ENCODE measurements at places on chromosomes 11 and 22. TPM values are rescaled to one million over a fixed set of nuclear protein-coding genes. Genes with fewer than 3 reads are reported as not detected.

Gene MS4A4A
- 8.2 TPM for total RNA-seq

Gene DEUP1
- total RNA-seq = not detected

Gene MMP8
- total RNA-seq = 0.59 TPM

Gene PITPNM1
- total RNA-seq = 16.1 TPM

Gene AIFM3
- total RNA-seq = 0.25 TPM

Gene TIRAP
- 5.8 TPM for total RNA-seq

Gene OR10D3
- total RNA-seq = not detected

DNA sequence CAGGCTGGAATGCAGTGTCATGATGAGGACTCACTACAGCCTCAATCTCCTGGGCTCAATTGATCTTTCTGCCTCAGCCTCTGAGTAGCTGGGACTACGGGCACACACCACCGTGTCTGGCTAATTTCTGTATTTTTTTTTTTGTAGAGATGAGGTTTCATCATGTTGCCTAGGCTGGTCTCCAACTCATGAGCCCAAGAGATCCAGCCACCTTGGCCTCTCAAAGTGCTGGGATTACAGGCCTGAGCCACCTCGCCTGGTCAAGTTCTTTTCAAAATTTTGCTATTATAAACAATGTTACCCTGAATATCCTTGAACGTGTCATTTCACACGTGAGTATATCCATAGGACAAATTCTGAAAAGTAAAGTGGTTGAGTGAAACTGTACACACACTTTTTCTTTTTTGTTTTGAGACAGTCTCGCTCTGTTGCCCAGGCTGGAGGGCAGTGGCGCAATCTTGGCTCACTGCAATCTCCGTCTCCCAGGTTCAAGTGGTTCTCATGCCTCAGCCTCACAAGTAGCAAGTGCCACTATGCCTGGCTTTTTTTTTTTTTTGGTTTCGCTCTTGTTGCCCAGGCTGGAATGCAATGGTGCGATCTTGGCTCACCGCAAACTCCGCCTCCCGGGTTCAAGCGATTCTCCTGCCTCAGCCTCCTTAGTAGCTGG lies 21.6 kb upstream of the EP300 start:
- no peaks in the 10 kb centered on the region for H3K4me1 ChIP-seq
- no peak overlapping the region for H3K4me3 ChIP-seq
- H3K36me3 ChIP-seq = no peaks in the 10 kb centered on the region
- H3K27ac ChIP-seq = no peak overlapping the region

- no peak overlapping the region for H3K27ac ChIP-seq
- H3K36me3 ChIP-seq = no peaks in the 10 kb centered on the region
- DNase-seq = no peak
- H3K27me3 ChIP-seq = no peaks in the 10 kb centered on the region
These were observed 340.5 kb downstream of the TENM4 start for GRCh38 chr11:79100093-79100910.

GRCh38 chr11:1382429-1382828 lies 7.3 kb upstream of the BRSK2 start:
- peak; percentile 12 for DNase-seq
- no peaks in the 10 kb centered on the region for H3K4me1 ChIP-seq
- H3K27me3 ChIP-seq = peaks cover 12% of the 10 kb centered on the region
- no peaks in the 10 kb centered on the region for H3K36me3 ChIP-seq
- H3K4me3 ChIP-seq = no peak overlapping the region
- no peak overlapping the region for H3K27ac ChIP-seq

DNA sequence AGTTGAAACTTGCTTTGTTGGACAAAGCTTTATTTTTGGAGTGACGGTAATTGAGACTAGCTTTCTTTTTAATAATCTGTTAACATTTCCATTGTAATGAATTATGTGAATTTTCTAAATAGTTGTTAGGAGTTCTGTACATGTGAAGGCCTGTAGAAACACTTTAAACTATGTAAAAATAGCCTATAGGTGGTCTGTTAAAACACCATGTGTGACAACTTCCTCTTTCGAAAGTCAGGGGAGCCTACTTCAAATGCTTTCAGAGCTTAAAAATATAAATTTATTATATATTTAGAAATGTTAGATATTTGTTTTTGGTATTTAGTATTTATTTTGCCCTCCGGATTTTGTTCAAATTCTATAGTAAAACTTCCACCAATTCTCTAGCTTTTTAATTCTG lies 28.7 kb downstream of the DDIAS start:
- no peaks in the 10 kb centered on the region for H3K27me3 ChIP-seq
- no peak overlapping the region for H3K27ac ChIP-seq
- no peaks in the 10 kb centered on the region for H3K36me3 ChIP-seq
- H3K4me3 ChIP-seq = no peak overlapping the region
- no peak for DNase-seq

- no peak overlapping the region for H3K27ac ChIP-seq
- DNase-seq = no peak
- peaks cover 3% of the 10 kb centered on the region for H3K4me1 ChIP-seq
- no peaks in the 10 kb centered on the region for H3K36me3 ChIP-seq
These were observed 15.1 kb downstream of the PI4KA start for GRCh38 chr22:20843501-20843900.

DNA sequence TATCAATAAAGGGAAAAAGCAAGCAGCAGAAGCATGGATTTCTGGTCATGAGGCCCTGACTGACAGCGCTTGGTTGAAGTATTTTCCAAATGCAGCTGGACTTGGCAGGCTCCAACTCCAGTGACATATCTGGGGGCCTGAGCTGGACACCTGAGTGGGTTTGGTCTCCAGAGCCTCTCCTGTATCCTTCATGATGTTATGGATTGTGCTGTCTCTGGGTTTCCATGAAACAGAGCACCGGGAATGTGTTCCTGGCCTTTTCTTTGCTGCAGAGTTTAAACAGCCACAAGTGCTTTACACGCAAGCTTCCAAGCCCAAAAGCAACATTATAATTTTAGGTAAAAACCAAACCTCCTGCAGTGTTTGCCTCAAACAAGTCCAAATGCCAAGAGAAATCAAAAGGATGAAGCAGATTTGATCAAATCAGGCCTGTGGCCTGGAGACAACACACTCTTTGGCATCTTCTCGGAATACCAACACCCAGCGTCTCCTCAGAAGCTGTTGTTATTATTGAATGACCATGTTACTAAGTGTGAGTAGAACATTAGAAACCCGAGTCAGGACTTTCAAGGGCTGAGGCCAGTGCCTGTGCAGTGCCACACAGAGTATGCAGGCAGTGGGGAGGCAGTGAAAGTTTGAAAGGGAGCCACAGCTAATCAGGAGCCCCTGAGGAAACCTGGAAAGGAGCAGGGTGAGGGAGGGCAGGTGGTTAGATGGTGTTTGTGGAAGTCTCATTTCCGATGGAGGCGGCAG lies 42.0 kb downstream of the ME3 start:
- H3K27me3 ChIP-seq = no peaks in the 10 kb centered on the region
- no peak overlapping the region for H3K4me3 ChIP-seq
- H3K36me3 ChIP-seq = no peaks in the 10 kb centered on the region

- H3K4me3 ChIP-seq = no peak overlapping the region
- peaks cover 41% of the 10 kb centered on the region for H3K4me1 ChIP-seq
- no peaks in the 10 kb centered on the region for H3K36me3 ChIP-seq
- peak; percentile 99 for DNase-seq
These were observed 28.8 kb downstream of the TOB2 start for GRCh38 chr22:41417622-41418390.

DNA sequence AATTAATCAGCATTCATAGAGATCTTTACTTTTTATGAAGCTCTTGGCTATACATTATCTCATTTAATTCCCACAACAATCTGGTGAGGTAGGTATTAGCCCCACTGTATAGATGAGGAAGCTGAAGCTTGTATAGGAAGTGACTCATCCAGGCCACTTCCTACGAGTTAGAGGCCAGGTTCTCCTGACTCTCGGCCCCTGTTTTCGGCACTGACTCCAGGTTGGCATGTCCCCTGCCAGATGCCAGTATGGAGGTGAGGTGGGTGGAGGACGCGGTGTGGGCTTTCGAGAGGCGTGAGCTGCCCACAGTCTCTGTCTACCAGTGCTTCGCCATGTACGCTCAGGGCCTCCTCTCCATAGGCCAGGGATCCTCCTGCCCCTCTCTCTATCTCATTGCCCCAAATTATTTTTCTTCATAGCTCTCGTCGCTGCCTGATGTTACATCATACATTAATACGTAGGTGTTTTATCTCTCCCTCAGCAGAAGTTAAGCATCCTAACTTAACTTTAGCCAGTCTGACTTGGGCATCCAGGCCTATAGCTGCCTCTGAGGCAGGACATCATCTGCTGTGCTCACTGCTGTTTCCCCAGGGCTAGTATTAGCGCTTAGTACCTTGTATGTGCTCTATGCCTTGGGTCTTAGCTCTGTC lies 9.0 kb downstream of the DGAT2 start:
- H3K27ac ChIP-seq = no peak overlapping the region
- H3K27me3 ChIP-seq = no peaks in the 10 kb centered on the region
- H3K4me3 ChIP-seq = no peak overlapping the region
- no peaks in the 10 kb centered on the region for H3K36me3 ChIP-seq

GRCh38 chr11:109668973-109669634 lies 247.1 kb downstream of the C11orf87 start:
- H3K27ac ChIP-seq = no peak overlapping the region
- no peaks in the 10 kb centered on the region for H3K4me1 ChIP-seq
- DNase-seq = no peak
- no peak overlapping the region for H3K4me3 ChIP-seq
- no peaks in the 10 kb centered on the region for H3K27me3 ChIP-seq

GRCh38 chr22:39087881-39088684 lies 9.0 kb upstream of the APOBEC3H start:
- no peak overlapping the region for H3K4me3 ChIP-seq
- H3K4me1 ChIP-seq = no peaks in the 10 kb centered on the region
- H3K27ac ChIP-seq = no peak overlapping the region
- DNase-seq = no peak

DNA sequence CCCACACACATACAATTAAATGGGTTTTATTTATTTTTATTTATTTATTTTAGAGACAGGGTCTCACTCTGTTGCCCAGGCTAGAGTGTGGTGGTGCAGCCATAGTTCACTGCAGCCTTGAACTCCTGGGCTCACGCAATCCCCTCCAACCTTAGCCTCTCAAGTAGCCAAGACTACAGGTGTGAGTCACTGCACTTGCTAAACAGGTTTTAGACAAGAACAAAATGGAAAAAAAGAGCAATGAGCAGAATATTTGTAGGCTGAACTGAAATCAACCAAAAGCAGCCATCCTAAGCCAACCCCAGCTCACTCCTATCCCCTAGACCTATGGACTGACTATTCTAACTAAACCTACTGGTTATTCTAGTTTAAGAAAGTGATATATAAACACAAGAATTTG lies 37.8 kb downstream of the MRE11 start:
- no peak for DNase-seq
- H3K36me3 ChIP-seq = peaks cover 42% of the 10 kb centered on the region
- no peak overlapping the region for H3K4me3 ChIP-seq
- no peak overlapping the region for H3K27ac ChIP-seq
- H3K4me1 ChIP-seq = no peaks in the 10 kb centered on the region

GRCh38 chr11:66549696-66550095 lies 3.0 kb downstream of the ACTN3 start:
- H3K36me3 ChIP-seq = no peaks in the 10 kb centered on the region
- H3K27ac ChIP-seq = peak overlapping the region; percentile 89
- DNase-seq = no peak
- H3K27me3 ChIP-seq = no peaks in the 10 kb centered on the region

GRCh38 chr22:37222440-37222971 lies 10.2 kb upstream of the SSTR3 start:
- no peaks in the 10 kb centered on the region for H3K36me3 ChIP-seq
- H3K27me3 ChIP-seq = no peaks in the 10 kb centered on the region
- no peak for DNase-seq
- no peak overlapping the region for H3K4me3 ChIP-seq
- H3K4me1 ChIP-seq = no peaks in the 10 kb centered on the region

DNA sequence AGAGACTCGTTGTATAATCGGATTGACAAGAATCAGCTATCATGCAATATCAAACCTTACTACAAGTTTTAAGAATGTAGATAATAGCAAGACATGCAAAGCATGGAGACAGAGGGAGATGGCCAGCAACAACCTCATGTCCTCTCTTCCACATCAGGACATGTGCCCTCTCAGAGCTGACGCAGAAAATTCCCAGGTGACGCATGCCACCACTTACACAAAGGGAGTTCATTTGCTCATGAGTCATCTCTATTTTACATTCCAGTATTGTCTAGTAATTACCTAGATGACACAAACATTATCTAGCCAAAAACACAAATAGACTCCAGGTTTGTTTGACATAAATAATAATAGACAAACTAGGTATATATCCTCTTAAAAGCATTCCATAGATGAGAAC lies 38.1 kb upstream of the OPCML start:
- no peak overlapping the region for H3K27ac ChIP-seq
- H3K4me1 ChIP-seq = no peaks in the 10 kb centered on the region
- no peak overlapping the region for H3K4me3 ChIP-seq
- H3K36me3 ChIP-seq = no peaks in the 10 kb centered on the region
- no peak for DNase-seq

DNA sequence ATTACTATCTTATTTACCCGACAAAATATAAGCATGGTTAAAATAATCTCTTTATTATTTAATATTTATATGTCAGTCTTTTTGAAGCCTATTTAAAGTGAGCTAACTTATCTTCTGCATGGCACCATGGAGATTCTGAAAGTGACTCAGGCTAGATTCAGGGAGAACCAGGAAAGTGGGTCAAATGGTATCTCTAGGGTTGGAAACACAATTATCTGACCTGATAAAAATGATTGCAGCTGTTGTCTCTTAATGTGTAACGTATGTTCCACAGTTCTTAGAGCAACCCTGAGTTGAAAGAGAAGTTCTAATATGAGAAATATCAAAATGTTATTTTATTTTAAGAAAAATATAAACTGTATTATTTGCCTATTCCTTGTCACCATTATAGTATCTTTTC lies 143.1 kb upstream of the CARD18 start:
- no peaks in the 10 kb centered on the region for H3K4me1 ChIP-seq
- H3K4me3 ChIP-seq = no peak overlapping the region
- H3K27me3 ChIP-seq = no peaks in the 10 kb centered on the region

DNA sequence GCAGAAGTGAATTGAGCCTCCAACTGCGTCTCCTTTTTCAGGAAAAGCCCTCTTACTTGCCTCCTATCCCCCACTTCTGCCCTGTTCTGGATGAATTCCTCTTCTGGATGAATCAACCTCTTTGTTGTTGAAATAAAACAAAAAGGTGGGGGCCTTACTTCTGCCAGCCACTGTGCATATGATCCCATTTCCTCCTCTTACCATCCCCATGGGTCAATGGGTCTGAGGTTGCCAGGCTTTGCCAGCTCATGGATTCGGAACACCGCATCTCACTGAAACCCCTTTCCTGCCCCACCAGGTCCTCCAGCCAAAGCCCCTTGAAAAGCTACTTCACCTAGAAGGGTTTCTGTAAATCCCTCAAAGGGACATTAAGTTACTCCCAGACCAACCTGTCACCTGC lies 3.7 kb upstream of the CHST1 start:
- peaks cover 7% of the 10 kb centered on the region for H3K4me1 ChIP-seq
- H3K27me3 ChIP-seq = peaks cover 2% of the 10 kb centered on the region
- no peak overlapping the region for H3K27ac ChIP-seq
- no peak for DNase-seq
- no peaks in the 10 kb centered on the region for H3K36me3 ChIP-seq

DNA sequence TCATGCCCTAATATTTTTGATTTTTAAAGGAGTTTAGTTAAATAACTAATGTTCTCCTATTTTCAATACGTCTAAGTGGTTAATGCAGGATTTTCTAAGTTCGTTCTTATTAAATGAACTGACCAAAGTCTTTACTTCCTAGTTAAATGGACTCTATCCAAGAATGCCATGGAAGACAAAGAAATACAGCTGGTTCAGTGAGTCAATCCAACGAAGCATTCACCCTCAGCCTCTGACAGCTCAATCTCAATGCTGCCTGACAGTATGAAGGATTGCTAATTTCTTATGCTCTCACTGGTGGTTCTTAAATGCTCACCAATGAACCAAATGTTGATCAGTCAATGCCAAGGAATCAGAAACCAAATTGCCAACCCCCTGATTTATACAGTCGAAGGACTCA lies 219.4 kb downstream of the CADM1 start:
- no peaks in the 10 kb centered on the region for H3K27me3 ChIP-seq
- DNase-seq = no peak
- H3K4me1 ChIP-seq = no peaks in the 10 kb centered on the region
- H3K36me3 ChIP-seq = no peaks in the 10 kb centered on the region
